ENCODE measurements at places on chromosomes 2 and 18.
A peak's percentile ranks its signal among the peaks of the same experiment; 100 is the strongest.

GRCh38 chr2:71600555-71600954, 147.2 kb downstream of the DYSF start:
- no peak for DNase-seq

DNA sequence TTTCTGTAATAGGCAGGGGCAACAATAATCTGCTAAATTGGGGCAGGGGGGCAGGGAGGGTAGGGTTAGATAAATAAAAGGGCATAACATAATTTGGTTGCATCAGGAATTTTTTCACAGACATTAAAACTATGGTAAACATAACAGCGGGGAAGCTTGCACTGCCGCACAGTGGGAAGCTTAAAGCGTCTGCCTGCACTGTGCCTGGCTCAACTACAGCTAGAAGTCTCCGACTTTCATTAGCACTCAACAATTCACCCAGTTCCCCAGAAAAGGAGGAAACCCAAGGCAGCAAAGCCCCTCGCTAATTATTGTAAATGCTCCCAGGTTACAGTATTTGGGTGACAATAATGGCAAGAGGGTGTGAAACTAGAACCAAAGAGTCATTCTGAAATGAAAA, 562.9 kb downstream of the ARHGAP15 start:
- DNase-seq: peak; percentile 43

DNA sequence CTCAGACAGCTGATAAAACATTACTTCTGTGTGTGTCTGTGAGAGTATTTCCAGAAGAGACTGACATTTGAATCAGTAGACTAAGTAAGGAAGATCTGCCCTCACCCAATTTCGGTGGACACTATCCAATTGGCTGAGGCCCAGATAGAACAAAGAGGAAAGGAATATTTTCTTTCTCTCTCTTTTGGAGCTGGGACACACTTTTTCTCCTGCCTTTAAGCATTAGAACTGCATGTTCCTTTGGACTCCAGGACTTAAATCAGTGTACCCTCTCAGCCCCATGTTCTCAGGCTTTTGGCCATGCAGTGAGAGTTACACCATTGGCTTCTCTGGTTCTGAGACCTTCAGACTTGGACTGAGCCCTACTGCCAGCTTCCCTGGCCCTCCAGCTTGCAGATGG, 3.3 kb upstream of the SRBD1 start:
- no peak for DNase-seq

DNA sequence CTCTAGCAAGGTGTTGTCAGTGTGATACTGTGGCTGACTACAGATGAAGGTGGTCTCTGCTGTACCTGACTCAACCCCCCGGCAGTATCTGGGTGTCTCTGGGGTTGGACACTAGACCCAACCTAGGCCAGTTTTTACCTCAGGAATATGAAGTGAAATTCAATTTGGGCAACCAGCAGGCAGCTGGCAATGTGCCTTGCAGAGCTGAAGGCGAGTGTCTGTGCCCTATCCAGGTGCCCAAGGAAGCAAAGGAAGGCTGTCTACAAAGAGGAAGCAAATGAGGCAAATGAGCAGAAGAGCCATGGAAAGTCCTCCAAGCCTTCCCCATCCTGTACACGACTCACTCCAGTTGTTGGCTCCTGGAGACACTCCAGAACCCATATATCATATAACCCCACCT, 264.6 kb upstream of the AGAP1 start:
- no peak for DNase-seq

- DNase-seq: peak; percentile 35
Observed at GRCh38 chr18:31498574-31499524, 872 bp downstream of the DSG2 start.

- no peak for DNase-seq
Observed at GRCh38 chr2:38152035-38152434, 76.1 kb upstream of the CYP1B1 start.

DNA sequence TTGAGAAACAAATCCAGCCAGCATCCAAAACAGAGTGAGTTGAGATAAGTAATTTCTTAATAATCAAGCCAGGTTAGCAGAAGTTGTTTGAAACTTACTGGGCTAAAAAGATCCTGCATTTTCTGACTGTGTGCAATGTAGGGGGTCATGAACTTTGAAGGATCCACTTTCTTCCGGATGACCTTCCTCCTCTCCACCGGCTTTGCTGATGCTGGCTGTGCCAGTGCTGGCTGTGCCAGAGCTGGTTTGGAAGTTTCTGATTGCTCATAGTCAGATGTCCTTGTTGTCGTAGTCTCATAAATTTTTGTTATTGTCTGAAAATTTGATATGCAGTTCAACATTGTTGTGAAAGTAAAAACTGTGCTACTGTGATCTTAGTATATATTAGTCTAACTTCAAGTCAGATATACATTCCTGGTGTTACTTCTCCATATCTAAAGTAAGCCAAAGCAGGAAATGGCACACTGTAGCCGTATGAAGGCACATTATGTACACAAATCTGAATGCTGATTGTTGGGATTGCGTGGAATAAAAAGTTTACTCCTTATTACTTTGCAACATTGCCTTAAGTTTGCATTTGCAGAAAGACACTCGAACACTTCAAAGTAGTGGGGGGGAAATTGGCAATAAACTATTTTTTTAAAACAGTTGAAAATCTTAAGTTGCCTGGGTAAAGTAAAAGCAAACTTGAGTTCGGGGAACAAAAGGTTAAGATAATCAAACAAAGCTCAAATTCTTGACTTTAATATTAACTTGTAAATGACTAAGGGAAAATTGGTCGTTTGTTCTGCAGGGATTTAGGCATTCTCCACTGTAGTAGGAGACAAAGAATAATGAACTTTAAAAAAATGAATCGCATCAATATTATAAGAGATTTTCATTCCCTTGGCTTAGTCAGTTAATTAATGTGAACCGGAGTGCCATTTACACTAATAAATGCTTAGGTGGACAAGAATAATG, 6.4 kb downstream of the NEB start:
- peak; percentile 34 for DNase-seq

GRCh38 chr18:69725855-69726508, 221.7 kb downstream of the CD226 start:
- DNase-seq: no peak

GRCh38 chr2:110905217-110905616, 172.8 kb downstream of the ACOXL start:
- no peak for DNase-seq

GRCh38 chr2:44836916-44837315, 104.6 kb upstream of the SIX3 start:
- DNase-seq: no peak

- no peak for DNase-seq
Observed at GRCh38 chr18:76545433-76546087, 50.5 kb upstream of the ZNF516 start.

DNA sequence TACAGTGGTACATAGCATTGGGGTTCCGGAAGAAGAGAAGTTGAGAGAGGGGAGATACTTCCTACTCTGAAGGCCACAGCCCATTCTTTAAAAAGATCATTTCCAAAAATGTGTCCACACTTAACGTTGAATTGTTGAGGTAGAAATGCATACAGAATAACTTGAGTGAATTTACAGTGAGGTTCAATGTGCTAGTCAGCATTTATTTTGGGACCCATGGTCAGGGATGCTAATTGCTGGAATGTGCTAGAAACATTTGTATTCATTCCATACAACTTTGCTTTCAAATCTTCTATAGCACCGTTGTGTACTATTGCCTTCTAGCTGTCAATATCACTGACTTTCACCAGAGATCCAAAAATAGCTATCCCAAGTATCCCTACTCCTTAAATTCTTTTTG, 325.9 kb downstream of the SATB2 start:
- no peak for DNase-seq

DNA sequence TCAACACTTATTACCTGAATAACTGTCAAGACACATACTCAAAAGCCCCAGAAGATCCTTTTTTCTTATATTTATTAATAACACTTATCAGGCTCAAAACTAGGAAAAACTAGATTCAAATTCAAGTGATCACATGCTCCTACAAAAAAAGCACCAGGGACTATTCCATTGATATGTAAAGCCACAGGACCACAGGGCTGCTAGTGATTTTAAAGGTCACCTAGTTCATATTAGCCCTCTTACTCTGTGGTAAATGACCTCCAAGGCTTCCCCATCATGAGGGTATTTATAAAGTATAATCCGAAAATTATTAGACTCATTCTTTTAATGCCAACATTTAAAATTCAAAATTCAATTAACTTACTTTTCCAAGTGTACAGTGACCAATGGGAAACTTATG, 52.5 kb downstream of the LRPPRC start:
- no peak for DNase-seq

GRCh38 chr2:234964631-234965461, 13.0 kb downstream of the SH3BP4 start:
- DNase-seq: no peak

GRCh38 chr18:13579874-13580273, 146.5 kb downstream of the FAM210A start:
- DNase-seq: no peak

- DNase-seq: no peak
Observed at GRCh38 chr2:98932778-98933343, 3.2 kb downstream of the CRACDL start.

DNA sequence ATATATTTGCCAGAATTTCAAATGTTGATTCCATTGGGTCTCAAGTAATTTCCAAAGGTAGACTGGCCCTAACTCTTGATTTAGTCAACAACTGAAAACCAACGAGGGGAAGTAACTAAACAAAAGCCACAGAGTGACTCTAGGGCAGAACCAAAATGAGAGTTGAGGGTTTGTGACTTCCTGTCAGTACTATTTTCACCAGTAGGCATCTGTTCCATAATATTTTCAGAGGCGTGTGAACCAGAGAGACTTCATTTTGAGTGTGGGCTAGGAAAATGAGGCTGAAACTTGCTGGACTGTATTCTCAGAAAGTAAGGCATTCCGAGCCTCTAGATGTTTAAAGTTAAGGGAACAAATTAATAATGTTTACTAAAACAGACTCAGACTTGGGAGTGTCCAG, 70.6 kb downstream of the GDF7 start:
- no peak for DNase-seq

DNA sequence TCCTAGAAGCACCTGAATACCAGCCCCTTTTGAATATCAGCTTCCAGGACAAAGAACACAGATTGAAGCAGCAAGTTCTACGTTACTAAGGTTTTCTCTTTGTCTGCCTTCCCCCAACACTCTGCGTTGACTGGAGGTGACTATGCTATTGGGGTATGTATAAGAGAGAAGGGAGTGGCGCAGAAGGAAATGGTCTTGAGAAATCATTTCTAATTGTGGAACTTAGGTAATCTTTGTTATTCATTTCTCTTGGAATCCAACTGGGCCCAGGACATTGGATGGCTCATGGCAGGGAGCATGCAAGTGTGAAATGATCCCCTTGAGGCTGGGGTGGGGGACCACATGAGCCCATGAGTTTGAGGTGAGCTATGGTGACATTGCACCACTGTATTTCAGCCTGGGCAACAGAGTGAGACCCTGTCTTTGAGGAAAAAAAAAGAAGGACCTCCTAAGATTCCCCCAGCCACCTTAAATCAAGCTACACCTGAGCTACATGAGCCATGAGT, 29.7 kb downstream of the XDH start:
- no peak for DNase-seq

DNA sequence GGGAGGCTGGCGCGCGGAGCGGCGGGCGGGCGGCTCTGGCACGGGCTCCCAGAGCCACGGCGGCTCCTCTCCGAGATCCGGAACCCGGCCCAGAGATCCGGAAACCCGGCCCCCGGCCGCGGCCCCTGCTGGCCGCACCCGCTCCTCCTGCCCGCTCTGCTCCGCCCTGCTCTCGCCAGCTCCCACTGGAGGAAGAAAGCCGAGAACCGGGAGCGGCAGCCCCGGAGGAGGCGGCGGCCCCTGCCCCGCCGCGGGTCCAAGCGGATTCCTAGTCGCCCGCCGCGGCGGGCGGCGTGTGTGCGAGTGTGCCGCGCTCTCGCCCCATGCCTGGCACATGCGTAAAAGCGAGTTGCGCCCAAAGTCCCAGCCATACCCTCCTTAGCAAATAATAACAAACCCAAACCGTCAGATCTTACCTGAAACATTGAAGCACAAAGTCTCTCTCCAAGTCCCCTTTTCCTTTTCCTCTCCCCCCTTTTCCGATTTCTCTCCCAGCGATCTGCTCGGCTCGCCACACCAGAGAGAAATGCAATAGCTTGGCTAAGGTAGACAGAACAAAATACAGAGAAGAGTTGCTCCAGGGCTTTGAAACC, 108.7 kb upstream of the KCTD1 start:
- peak; percentile 82 for DNase-seq

- no peak for DNase-seq
Observed at GRCh38 chr2:100809506-100809905, 10.4 kb upstream of the NPAS2 start.
